Iris pigment epithelial cell (primary cell): ENCODE measurements at places on chromosomes 13 and 19.

- DNase-seq: no peak
These were observed 8.6 kb downstream of the FRY start for GRCh38 chr13:32040052-32040642.

- DNase-seq: no peak
These were observed 421.4 kb downstream of the COG6 start for GRCh38 chr13:40076765-40077362.

GRCh38 chr19:5282901-5283300 is 57.7 kb downstream of the PTPRS start:
- DNase-seq: no peak

DNA sequence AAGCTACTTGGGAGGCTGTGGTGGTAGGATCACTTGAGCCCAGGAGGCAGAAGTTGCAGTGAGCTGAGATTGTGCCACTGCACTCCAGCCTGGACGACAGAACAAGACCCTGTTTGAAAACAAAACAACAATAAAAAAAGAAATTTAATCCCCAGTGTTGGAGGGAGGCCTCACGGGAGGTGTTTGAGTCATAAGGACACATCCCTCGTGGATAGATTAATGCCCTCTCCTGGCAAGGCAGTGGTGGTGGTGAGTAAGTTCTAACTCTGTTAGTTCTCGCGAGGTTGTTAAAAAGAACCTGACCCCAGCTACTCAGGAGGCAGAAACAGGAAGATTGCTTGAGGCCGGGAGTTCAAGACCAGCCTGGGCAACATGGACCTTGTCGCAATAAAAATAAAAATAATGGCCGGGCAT is 27.6 kb upstream of the SIN3B start:
- DNase-seq: peak; percentile 69

- DNase-seq: no peak
These were observed 28.0 kb upstream of the C1QTNF9 start for GRCh38 chr13:24281188-24282008.

DNA sequence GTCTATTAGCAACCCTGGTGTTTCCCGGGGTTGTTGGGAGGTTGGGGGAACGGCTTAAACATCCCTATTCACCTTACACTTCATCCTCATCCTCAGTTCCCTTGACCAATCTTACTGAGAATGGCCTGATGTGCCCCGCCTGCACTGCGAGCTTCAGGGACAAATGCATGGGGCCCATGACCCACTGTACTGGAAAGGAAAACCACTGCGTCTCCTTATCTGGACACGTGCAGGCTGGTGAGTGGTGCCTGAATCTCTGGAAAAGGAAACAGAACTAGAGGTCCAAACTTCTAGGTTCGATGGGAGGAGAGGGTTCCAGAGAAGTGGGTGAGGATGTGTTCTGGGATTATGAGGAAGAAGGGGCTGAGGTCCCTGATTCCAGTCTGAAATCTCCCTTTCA is 5.9 kb downstream of the PINLYP start:
- DNase-seq: no peak

DNA sequence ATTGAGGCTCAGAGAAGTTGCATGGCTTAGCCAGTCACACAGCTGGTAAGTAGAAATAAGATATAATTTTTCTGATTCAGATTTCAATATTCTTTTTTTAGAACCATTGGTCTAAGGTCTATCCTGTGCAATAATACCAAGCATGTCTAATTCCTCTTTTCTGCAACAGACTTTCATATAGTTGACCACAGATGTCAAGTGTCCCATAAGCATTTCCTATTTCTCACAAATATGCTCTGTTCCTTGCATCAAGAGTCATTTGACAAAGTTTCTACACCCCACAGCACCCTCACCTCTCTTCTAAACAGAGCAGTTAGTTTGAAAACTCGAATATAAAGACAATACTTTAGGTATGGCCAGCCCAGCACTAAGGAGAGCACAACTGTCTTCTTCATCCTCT is 26.8 kb upstream of the SACS start:
- no peak for DNase-seq

GRCh38 chr19:46823049-46823448 is 27.6 kb downstream of the AP2S1 start:
- DNase-seq: no peak

GRCh38 chr19:49889687-49890348 is 6.9 kb downstream of the IL4I1 start:
- DNase-seq: peak; percentile 72

GRCh38 chr19:14471436-14472187 is 3.5 kb downstream of the PTGER1 start:
- DNase-seq: no peak

- no peak for DNase-seq
These were observed 5.4 kb downstream of the MAP1S start for GRCh38 chr19:17724655-17725054.
